Lung (tissue), 17 donors: ENCODE measurements at places on chromosomes 3 and 15. TPM values are rescaled to one million over a fixed set of nuclear protein-coding genes. Genes with fewer than 3 reads are reported as not detected.

DNA sequence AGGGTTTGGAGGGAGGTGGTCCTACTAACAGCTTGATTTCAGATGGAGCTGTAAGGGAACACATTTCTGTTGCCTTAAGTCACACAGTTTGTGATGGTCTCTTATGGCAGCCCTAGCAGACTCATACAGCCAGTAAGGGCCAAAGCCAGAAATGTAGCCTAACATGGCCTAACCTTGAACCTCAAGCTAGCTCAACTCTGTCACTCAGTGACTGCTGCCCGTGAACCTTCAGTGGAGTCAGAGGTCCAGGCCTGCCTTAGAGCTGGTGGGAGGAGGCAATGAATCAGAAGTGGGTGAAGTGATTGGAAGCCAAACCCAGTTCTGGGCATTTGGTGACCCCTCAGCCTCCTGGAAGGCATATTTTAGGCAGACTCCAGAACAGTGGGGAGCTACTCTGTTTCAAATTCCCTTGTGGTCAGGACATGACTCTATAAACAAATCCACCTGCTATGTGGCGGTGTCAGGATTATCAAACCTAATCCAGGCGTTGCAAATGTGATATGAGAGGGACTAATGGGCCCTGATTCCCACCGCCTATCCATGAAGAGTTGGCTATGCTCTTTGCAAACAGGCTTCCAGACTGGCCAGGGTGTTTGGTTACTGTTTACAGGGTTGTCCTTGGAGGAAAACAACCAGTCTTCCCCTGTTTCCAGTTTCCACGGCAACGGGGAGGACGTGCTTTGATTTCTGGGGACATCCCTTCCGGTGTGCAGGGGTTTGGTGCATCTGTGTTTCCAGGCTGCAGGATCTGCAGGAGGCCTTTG lies 105.9 kb upstream of the AGBL1 start:
- peak; percentile 19 for DNase-seq

DNA sequence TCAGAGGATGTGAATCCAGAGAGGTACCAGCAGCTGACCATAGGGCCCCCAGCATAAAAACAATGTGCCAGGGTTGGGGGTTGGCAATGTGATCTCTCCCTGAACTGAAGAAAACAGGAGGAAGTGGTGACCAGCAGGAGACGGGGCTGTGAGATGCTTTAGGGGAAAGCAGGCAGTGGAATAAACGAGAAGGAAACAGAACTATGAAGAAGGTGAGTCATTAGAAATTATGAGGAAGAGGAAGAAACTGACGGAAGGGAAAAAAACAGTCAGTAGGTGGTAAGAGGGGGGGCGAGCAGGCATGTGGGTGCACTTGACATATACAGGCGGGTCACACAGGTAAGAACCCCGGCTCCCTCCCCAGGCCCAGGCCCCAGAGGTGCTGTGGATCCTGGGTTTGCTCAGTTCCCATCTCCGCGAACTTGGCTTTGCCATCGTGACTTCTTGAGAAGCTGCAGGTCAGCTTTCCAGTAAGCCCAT lies 42.2 kb upstream of the B3GNT5 start:
- no peak for DNase-seq

DNA sequence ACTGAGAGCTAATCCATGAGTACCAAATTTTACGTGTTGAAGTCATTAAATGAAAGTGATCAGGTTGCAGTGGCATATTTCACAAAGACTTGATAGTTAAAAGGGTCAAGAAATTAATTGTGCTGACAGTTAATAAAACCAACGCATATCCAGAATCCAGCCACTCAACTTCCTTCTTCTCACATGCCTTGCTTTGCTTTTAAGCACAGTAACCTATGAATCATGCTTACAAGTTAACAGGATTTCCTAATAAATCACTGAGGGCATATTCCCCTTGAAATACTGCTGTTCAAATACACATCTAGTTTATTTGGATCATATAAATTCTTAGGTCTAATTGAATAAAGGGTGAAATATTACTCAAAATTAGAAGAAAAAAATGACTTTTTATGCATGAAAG lies 801.5 kb upstream of the EPHA6 start:
- no peak for DNase-seq

- no peak for DNase-seq
These were observed 133.3 kb downstream of the CMSS1 start for GRCh38 chr3:99950921-99951320.

DNA sequence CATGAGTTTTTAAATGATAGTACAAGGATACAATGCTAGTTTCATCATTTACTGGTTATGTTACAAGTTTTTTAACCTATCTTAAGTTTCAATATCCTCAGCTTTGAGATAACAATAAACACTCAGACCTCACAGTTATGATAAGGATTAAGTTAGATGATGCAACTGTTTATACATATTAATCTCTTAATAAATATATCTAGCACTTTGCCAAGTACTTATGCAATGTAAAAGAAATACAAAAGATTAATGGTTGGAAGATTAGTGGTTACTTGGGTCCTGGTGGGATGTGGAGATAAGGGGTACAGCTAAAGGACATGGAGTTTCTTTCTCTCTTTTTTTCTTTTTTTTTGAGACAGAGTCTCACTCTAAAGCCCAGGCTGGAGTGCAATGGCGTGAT lies 12.0 kb downstream of the SPPL2A start:
- DNase-seq = no peak

GRCh38 chr15:56667517-56667916 lies 65.8 kb downstream of the ZNF280D start:
- DNase-seq = no peak

- DNase-seq = no peak
These were observed 26.7 kb upstream of the SLC41A3 start for GRCh38 chr3:126110431-126111125.

DNA sequence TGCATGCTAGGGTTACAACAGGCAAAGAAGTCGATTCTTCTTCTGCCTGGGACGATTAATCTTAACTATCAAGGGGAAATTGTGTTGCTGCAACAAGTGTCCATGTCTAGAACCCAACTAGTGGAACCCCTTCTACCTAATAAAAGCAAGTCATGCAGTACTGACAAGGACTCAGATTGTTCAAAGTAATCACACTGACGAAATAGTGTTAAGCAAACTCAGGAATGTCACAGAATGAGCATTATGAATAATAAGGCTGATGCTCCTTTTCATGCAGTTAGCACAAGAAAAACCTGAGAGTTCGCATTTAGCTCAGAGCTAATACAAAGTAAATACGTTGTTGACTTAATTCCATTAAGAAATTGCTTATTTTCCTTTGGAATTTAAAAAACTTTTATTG lies 47.5 kb upstream of the TRIM42 start:
- DNase-seq = no peak

DNA sequence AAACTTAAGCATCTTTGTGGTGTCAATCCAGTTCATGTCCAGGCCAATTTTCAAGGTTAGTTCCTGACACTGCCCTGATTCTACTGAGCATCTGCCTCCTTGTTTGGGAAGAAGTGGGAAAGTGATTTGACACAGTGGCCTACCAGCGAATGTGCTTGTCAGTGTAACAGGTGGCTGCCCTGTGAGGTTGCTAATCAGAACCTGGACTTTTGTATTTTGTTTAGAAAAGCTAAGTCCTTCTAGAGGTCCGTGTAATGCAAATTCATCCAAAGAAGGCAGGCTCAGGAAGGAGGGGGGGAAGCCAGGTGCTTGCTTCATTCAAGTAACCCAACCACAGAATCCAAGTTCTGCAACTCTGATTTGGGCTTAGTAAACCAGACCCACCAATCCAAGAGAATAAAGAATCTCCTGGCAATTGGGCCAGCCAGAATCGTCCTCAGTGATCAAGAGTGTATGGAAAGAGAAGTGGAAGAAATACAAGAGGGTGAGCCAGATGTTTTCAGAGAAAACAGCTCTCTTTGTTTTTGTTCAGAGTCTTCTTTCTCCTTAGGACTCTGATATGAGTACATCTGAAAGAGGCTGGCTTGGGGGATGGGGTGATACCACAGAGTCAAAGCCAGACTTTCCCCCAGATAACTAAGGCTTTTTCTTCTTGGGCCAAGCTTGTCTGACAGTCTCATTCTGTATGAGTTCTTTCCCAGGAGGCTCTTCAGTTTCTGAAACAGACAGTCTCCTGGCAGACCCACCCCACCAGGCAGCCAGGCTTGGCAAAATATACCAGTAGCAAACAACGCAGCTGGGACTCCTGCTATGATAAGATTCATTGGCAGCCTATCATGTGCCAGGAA lies 508.9 kb upstream of the TBL1XR1 start:
- DNase-seq = peak; percentile 82

GRCh38 chr3:149377408-149378364 lies at the start of gene TM4SF1:
Gene TM4SF1 (minus strand): TSS chr3:149377649. CDS start chr3:149377547, 102 bp downstream.
- peak; percentile 82 for DNase-seq

DNA sequence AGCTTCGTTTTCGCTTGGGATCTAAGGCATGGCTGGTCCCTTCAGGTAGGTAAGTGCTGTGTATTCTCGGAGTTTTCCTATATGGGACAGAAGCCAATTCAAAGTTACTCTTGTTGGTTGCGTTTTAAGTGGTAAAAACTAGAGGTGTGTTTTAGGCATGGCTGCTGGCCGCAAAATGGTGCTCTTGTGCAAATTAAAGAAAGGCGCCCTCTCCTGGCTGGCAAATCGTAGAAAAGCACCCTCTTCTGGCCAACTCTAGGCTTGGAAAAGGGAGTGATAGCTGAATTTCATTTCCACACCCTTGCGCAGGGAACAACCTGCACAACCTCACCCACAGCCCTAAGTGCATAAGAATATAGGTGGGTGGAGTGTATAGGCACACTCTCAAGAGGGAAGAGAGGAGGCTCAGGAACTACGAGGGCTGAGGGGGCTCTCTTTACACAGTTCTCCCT lies 23.5 kb downstream of the DRD3 start:
- peak; percentile 17 for DNase-seq

The TGM4 gene
- total RNA-seq = not detected

The RAB6B gene
- 5.1 TPM for total RNA-seq

The CTXN2 gene
- total RNA-seq = not detected
